Fibroblast of skin of scalp (primary cell): ENCODE measurements at places on chromosomes 7 and 10.

DNA sequence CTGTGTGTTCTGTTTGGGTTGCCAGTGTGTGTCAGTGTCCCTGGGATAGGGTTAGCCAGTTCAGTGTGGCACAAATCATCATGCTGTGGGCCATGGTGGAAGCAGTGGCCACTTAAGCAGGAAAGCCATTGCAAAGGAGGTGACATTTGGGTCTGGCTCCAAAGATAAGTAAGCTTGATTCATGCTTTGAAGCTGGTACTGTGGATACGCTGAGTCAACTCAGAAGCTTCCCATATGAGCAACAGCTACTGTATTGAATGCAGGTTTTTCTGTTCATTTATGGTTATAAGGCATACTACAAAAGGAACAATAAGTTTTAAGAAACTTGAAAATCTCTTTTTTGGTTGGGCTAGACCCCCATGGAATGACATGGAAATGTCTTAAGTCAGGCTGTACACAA lies 143.1 kb downstream of the BMPER start:
- DNase-seq = no peak

- no peak for DNase-seq
These were observed 79.7 kb upstream of the NOBOX start for GRCh38 chr7:144483189-144483588.

- DNase-seq = no peak
These were observed 1.8 kb downstream of the ARMC10 start for GRCh38 chr7:103076764-103077163.

DNA sequence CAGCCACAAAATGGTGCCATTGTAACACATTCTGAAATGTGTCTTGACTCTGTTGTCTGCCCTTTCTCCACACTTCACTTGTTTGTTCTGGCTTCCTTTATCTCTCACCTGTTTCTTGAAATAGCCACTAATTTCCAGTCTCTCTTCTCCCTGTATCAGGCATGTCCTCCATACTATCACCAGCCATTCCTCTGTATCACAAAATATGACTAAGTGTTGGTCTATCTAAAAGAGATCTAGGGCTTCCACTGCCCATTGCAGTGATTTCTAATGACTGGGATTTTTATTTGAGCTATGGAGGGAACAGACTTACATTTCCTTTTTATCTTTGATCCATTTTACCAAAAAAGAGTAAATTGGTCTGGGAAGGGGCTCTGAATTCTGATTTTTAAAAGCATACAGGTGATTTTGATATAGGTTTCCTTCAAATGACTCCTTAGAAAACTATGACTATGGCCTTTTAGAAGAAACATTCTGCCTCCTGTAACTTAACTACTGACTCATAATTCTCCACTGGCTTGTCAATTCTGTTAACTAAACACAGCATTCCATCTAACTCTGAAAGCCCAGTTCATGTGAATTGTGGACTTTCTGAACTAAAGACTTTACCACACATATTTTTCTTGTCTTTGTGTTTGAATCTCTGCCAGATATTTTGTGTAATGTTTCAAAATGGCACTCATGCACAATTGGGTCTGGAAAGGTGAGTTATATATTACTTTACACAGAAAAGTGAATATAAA lies 1121.4 kb downstream of the XPNPEP1 start:
- peak; percentile 67 for DNase-seq
